ENCODE measurements at places on chromosomes 1 and 21.

DNA sequence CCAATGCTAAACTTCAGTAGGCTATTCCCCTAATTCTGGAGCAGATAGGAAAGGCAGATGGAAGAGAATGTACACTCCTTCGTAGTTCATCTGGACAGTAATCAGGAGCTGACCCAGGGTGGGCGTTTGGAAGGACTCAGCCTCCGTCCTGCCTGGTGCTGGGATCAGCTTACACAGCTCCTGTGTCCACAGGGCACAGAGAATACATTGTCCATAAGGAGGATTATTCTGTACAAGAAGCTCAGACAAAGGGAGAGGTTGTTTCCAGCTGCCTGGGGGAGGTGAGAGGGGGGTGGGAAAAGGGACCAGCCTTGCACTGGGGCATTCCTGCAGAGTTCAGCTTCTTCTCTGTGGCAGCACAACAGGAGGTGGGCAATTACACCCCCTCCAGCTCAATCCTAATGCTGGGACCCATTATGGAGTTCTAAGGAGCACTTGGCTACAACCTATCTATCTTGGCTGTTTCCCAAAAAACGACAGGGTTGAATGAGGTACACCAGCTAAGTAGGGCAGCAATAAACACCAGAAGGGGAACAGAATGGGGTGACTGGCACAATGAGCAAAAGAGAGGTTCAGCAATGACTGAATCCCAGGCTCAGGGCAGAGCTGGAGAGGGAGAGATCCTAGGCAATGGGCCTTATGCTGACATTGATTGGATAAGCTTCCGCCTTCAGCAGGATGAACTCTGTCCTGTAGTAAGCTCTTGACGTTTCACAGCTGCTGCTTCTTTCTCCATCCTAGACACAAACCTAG, 7.4 kb downstream of the MED8 start:
- no peak for DNase-seq

DNA sequence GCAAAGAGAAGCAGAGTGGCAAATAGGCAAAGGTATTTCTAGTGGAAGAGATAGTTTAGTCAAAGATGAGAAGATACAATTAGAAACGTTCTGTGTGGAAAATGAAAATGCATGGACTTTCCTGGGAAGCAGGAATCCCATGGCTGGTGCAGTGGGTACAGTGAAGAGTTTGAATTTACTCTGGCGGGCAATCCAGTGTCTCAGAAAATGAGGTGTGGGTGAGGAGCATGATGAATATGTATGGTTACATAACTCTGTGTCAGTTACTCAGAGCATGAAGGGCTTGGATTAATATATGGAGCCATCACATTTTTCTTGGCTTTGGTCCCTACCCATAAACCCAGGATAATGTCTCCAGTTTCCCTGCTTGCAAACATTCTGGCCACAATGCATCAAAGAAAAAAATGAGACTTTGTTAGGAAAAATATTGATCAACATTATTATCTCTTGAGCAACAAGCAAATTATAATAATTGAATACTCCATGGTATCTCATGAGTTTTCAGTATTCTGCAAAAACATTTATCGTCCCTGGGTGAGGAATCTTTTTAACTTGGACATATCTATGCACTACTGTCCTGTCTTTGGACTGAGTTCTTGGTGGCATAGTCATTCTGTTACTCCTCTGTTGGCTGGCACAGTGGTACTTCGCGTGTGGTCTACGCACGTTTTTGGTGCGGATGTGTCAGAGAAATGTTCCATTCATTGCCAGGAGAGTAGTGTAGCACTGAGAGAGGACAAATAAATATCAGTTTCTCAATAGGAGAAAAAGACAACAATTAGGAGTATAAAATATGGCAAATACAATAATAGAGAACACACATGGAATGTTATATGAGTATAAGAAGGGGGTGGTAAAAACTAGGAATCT, 173.7 kb upstream of the C1orf105 start:
- DNase-seq: no peak

GRCh38 chr1:21630571-21631343, 38.4 kb downstream of the RAP1GAP start:
- DNase-seq: no peak

- DNase-seq: no peak
These were observed 151.7 kb downstream of the DAB1 start for GRCh38 chr1:57272150-57272549.

- DNase-seq: no peak
These were observed 215.8 kb upstream of the PBX1 start for GRCh38 chr1:164343189-164343588.
